ENCODE measurements at places on chromosomes 2 and 18.

- no peak for DNase-seq
Measured at GRCh38 chr2:173386738-173387065, 32.0 kb downstream of the CDCA7 start.

- DNase-seq: no peak
Measured at GRCh38 chr2:210562502-210563080, 6.2 kb downstream of the CPS1 start.

DNA sequence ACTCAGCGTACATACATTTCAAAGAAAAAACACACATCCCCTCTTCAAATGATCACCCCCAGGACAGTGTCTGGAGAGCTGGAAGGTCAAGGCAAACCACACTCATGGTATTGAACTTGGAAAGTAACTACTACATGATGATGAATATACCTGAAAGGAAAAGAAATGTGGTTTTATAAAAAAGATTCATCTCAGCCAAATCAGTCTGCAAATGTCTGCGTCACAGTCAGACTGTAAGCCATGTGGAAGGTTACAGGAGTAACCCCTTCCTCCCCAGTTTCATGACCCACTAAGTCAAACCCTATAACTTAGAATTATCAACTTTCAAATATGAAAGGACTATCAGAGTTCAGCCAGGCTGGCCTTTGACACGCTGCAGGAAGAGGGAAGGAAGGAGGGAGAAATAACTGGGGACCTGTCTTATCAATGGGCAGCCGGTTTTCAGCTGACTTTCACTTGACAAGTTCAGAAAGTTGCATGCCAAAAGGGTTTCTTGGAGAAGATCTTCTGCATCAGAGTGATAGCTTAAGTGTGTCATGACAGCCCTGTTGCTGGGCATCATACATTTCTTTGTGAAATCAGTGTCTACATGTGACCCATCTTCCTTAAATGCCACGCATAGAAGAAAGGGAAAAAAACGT is 7.0 kb upstream of the BMP10 start:
- DNase-seq: no peak

- DNase-seq: no peak
Measured at GRCh38 chr2:3490191-3491170, 28.9 kb downstream of the ADI1 start.

- DNase-seq: no peak
Measured at GRCh38 chr18:49839012-49839411, 25.7 kb upstream of the ACAA2 start.

DNA sequence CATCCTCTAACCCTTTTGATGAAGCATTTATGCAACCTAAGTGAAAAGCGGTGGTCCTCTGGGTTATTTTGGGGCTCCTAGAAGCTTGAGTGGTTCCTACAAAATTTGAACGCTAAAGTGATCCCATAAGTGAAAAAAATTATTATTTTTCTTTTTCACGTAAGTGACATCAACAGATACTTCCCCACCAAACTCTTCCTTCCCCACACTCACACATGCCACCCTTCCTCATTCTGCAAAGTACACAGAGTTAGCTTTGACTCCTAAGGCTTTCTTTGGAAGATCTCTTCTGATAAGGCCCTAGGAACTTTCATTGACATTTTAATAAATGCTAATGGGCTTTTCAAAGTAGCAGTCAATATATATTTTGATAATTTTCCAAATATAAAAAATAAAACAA is 109.7 kb downstream of the DOCK10 start:
- DNase-seq: no peak

- DNase-seq: no peak
Measured at GRCh38 chr2:6470518-6470917, 395.2 kb downstream of the CMPK2 start.

- peak; percentile 53 for DNase-seq
Measured at GRCh38 chr18:34595690-34596089, 114.4 kb upstream of the DTNA start.

Measured in large intestine (tissue), 12 donors.